Pulmonary artery endothelial cell (primary cell): ENCODE measurements at places on chromosomes 4 and X. TPM values are rescaled to one million over a fixed set of nuclear protein-coding genes. Genes with fewer than 3 reads are reported as not detected.

The CLTRN gene
- total RNA-seq, result not detected in 2 replicates

The CSAG2 gene
- total RNA-seq, result not detected in 2 replicates

The USP27X gene
- 3.5 and 3.6 TPM in 2 replicates for total RNA-seq

The ITM2A gene
- total RNA-seq, result 1.5 and 15.4 TPM in 2 replicates

The CXCL10 gene
- 0.28 and 0.33 TPM in 2 replicates for total RNA-seq

The UCHL1 gene
- 252 and 407 TPM in 2 replicates for total RNA-seq

The ING2 gene
- 7.6 and 8.5 TPM in 2 replicates for total RNA-seq

The ZNF330 gene
- 32.8 and 43.5 TPM in 2 replicates for total RNA-seq

The HEPH gene
- total RNA-seq, result 0.04 and 3.0 TPM in 2 replicates

The TLR2 gene
- total RNA-seq, result 0.33 and 1.3 TPM in 2 replicates

The MAGEE1 gene
- 0.46 and 0.56 TPM in 2 replicates for total RNA-seq

The C1QTNF7 gene
- under 0.01 TPM in 1 of 2 replicates, not detected in the other for total RNA-seq

The SATL1 gene
- not detected in 2 replicates for total RNA-seq

The MAGEA10 gene
- total RNA-seq, result not detected in 2 replicates

The RAB33B gene
- 27.8 and 29.7 TPM in 2 replicates for total RNA-seq

The CT45A6 gene
- total RNA-seq, result not detected in 2 replicates

The PCDH18 gene
- 0.07 and 0.21 TPM in 2 replicates for total RNA-seq
